ENCODE measurements at places on chromosomes 4 and X.
A peak's percentile ranks its signal among the peaks of the same experiment; 100 is the strongest.

DNA sequence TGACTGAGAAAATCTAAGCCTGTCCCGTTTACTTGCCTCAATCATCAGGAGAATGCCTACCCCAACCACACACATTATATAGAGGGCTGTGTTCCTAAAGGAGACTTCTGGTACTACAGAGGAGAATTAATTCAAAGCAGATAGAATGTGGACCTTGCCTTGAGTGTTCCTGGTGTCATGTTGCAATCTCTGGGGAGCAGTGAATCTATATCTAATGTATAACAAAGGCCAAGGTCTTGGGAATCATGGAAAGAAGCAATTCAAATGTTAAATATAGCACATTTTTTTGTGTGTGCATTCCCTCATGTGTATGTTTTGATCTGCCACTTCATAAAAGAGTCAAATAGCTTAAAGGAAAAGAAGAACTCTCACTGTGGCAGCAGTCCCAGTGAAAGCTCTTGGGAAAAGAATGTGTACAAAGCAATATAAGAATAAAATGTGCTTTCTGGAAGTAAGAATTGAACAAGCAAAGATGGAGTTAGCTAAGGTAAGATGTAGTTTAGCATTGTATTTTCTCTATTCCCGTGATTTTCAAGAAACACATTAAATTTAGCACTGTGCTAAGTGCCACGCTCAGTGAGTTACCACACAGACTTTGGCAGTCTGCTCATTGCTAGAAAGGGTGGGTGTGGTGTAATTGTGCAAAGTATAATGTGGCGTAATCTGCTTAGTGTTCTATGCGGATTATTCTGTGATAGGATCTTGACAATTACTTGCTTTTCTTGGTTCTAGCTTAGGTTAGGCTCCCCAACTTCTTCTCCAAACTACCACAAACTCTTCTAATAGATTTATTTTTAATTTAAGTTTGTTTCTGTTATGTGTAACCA is 13.7 kb downstream of the ADH6 start:
- DNase-seq = no peak

DNA sequence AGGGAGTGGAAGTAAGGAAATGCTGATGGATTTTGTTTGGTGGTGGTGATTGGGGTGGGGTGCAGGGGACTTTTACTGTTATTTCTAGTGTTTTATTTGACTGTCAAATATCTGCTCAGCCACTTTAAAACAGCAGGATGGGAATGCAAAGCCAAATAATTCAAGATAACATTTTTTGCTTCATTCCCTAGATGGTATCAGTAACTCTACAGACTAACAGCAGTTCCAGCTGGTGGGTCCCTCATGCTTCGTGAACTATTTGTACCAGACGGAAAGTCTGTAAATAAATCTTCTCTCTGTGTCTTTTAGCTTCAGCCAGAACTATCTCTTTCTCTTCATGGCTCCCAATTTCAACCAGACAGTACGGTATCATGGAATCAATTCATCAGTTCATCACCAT is 27.5 kb downstream of the GPR143 start:
- no peak for DNase-seq

DNA sequence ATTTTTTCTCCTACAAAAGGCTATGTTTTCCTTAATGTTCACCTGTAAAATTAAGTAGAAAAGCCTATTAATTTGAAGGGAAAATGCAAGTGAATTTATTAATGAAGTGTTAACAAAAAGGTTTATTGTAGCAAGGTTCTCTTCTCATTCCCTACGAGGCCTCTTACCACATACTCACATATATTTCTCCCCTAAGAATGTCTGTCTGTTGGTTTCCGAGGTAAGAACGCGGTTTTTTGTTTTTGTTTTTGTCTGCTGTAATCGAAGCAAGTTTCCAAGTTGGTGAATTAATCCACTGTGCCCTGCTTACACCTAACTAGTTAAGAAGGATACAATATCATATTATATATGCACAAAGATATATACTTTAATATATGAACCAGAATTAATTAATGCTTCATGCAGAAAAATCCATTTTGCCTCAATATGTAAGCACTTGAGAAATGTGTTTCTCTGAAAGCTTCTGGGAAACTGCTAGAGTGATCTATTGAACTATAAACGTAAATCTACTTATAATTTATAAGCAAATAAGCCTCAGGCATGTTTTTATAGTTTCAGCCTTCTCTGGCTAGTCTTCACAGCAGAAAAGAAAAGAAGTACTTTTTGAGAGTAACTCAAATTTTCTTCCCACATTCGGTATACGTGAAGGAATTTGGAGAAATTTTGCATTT is 120.8 kb downstream of the EGF start:
- DNase-seq = no peak

GRCh38 chr4:7538518-7538917 is 103.8 kb upstream of the PSAPL1 start:
- DNase-seq = no peak

DNA sequence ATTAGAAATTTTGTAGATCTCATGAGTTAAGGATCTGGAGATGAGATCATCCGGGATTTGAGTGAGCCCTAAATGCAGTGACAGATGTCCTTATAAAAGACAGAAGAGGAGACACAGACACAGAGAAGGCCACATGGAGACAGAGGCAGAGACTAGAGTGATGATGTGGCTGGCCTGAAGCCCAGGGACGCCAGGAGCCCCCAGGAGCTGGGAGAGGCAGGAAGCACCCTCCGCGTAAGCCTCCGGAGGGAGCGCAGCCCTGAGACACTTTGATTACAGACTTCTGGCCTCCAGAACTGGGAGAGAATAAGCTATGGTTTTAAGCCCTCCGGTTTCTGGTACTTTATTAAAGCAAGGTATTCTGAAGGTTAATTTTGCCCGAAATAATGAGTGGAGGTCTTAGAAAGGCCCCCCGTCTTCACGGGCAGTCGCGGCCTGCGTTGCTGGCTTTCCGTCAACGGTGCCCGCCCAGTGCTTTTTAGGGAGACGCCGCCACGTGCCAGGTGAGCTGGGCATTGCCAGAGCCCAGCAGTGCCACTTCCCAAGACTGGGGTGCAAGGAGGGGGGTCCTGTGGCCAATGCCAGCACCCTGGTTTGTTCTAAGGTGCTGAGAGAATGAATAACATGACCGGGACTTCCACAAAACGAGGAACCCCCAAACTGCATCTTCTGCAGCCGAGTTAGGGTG is 8.1 kb downstream of the DHRSX start:
- DNase-seq = no peak

- DNase-seq = peak; percentile 15
Observed at GRCh38 chr4:61805979-61806378, 605.9 kb downstream of the ADGRL3 start.

- DNase-seq = no peak
Observed at GRCh38 chrX:29012867-29013266, 425.6 kb downstream of the IL1RAPL1 start.

DNA sequence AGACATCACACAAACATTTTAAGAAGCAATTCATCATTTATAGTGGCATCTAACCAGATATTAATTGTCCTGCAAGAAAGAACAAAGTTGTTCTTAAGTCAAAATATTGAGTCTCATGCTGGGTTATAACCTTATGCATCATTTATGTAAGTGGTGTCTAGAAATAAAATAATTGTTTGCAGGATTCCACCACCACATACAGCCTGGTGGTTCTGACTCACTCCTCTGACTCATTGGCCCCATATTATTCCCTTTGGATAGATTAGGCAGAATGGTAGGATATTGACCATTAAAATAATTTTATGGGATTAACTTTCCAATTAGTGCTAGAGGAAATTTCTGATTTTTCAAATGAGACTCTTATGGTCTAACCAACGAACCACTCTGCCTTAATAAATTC is 384.5 kb downstream of the GRXCR1 start:
- DNase-seq = no peak

GRCh38 chr4:76488455-76488854 is 53.4 kb downstream of the SHROOM3 start:
- DNase-seq = no peak

DNA sequence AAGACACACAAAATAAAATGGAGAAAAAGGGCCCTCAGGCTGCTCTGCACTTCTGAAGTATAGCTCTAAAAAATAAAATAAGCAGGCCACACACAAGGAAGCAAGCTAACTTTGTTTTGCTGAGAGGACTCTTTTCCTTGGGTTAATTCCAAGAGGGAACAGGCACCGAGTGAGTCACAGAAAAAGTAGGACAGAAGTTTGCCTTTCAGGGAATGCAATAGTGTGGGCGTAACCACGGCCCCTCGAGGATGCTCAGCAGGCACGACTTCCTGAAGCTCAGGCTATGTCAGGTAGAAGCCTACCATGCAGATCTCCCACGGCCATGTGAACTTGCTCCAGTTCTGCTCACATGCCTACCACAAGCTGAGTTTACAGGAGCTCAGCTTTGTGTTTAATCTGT is 22.1 kb downstream of the PPP1R2C start:
- DNase-seq = peak; percentile 13

DNA sequence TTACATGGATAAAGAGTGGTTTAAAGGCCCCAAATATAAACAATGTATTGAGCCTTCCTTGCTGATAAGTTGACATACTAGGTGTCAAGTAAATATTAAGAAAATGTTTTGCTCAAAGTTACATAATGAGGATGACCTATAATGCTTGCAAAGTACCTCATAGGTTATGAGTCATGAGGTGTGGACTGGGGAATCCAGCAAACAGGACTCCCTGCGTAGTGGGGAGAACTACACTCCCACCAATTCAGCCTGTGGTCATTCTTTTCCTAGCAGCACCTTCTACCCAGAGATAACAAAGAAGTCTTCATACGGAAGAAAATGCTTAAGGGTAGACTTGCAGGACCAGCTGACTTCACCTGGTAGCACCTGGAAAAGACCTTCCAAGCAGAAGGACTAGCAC is 418.9 kb upstream of the CPEB2 start:
- no peak for DNase-seq

DNA sequence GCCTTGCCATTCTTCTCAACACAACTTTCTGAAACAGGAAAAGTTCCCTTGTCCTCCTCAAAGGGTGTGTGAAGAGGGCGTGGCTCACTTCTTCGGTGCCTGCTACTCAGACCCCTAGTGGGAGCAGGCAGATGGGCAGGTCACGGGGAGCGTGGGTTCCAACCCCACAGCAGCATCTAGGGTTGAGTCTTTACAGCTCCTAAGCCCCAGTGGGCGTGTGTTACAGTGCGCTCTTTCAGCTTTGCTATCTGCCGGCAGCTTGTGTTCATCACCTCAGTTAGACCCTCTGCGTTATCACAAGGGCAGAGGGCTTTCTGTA is 57.5 kb upstream of the KLF3 start:
- no peak for DNase-seq

- DNase-seq = no peak
Observed at GRCh38 chr4:7593646-7594412, 159.1 kb upstream of the PSAPL1 start.

DNA sequence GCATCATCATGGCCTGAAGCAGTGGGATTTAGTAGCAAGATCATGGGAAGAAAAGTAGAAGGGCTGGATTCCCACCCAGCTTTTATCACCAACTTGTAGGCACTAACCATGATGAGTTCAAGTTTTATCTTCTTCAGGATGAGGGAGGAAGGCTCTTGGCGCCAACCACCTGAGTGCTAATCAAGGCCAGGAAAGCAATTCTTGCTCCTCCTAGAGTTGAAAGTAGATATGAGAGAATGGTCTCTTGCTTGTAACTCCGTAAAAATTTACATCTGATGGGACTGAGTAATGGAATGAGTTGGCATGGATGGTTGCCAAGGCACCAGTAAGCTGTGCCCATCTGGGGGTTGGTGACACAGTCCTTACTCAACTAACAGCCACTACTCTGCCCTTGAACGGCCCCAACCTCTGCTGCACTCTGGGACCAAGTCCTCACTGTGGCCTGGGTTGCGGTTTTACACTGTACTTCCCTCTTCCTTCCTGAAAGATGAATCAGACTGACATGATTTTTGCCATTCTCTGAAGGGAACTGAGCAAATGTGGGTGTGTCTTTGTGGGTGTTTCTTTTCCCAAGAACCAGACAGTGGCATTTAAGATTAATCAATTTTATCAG is 39.4 kb upstream of the NDP start:
- DNase-seq = peak; percentile 61

GRCh38 chr4:119038116-119038841 is 97.4 kb upstream of the MYOZ2 start:
- no peak for DNase-seq

DNA sequence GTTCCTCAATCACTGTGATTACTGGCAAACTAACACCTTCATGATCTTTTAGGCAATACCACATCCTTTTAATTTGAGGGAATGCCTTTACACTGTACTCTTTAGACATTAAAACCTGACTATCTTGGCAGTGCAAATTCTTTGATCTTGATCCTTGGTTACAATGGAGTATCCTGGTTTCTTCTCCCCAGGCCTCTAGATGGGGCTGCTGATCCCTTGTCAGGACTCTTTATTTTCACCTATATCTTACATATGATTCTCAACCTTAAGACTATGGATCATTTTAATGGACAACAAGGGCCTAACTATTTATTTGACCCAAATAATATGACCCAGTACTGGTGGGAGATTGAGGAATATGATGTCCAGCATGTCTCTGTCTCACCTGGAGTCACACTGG is 1005.5 kb upstream of the INTU start:
- DNase-seq = peak; percentile 13

GRCh38 chr4:8227201-8227770 is 28.2 kb downstream of the SH3TC1 start:
- DNase-seq = no peak

- no peak for DNase-seq
Observed at GRCh38 chr4:99677161-99677560, 19.5 kb upstream of the C4orf54 start.

GRCh38 chr4:184262901-184263300 is 45.2 kb upstream of the ENPP6 start:
- DNase-seq = peak; percentile 57

- no peak for DNase-seq
Observed at GRCh38 chrX:111649638-111650037, 31.3 kb upstream of the ALG13 start.

GRCh38 chr4:15253349-15253748 is 174.5 kb upstream of the C1QTNF7 start:
- no peak for DNase-seq

GRCh38 chr4:108971473-108971872 is 208.6 kb upstream of the ETNPPL start:
- DNase-seq = no peak

- DNase-seq = no peak
Observed at GRCh38 chrX:28498658-28499057, 88.6 kb upstream of the IL1RAPL1 start.

GRCh38 chr4:8252301-8253173 is 17.0 kb upstream of the HTRA3 start:
- DNase-seq = peak; percentile 81

DNA sequence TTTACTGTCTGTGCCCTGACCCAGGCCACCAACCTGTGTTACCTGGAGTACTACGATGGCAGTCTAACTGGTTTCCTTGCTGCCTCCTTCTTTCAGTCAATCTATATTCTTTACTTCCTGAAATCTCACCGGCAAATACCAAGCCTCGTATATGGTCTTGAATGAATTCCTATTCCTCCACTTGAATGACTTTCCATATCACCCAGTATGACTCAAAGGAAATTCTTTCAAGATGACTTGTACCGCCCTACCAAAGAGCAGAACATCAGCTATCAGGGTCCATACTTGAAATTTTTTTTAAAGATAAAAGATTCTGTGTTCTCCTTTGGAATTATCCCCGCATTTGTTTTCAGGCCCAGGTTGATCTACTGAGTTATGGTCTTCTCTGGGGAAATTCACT is 378.0 kb downstream of the AFF2 start:
- DNase-seq = peak; percentile 57

Data from brain microvascular endothelial cell (primary cell).